ENCODE measurements at places on chromosomes 2 and 18. TPM values are rescaled to one million over a fixed set of nuclear protein-coding genes. Genes with fewer than 3 reads are reported as not detected.

The TSPYL6 gene
- total RNA-seq = not detected

The PROM2 gene
- total RNA-seq = 1.3 TPM

The BMP10 gene
- not detected for total RNA-seq

The PIEZO2 gene
- 1.3 TPM for total RNA-seq

The CCNYL1 gene
- 22.8 TPM for total RNA-seq

The KIF1A gene
- not detected for total RNA-seq

The SEMA4F gene
- 3.4 TPM for total RNA-seq

The HOXD13 gene
- not detected for total RNA-seq

The ANKRD30BL gene
- total RNA-seq = not detected

The NEURL3 gene
- 3.6 TPM for total RNA-seq

The ASXL3 gene
- 0.65 TPM for total RNA-seq

The STARD6 gene
- total RNA-seq = not detected

The EPHA4 gene
- 30.3 TPM for total RNA-seq

The KLHL14 gene
- 0.38 TPM for total RNA-seq

The GRHL1 gene
- total RNA-seq = 3.7 TPM

The DSG1 gene
- total RNA-seq = not detected

The KIAA2012 gene
- total RNA-seq = not detected

The GPAT2 gene
- 7.0 TPM for total RNA-seq

The RND3 gene
- 15.3 TPM for total RNA-seq

The PDE11A gene
- 1.2 TPM for total RNA-seq

The SLC9A4 gene
- total RNA-seq = not detected

The DOK6 gene
- 0.38 TPM for total RNA-seq

The EMILIN1 gene
- 51.6 TPM for total RNA-seq
